HCEC 1CT (cell line): ENCODE measurements at places on chromosomes 6 and 20.

DNA sequence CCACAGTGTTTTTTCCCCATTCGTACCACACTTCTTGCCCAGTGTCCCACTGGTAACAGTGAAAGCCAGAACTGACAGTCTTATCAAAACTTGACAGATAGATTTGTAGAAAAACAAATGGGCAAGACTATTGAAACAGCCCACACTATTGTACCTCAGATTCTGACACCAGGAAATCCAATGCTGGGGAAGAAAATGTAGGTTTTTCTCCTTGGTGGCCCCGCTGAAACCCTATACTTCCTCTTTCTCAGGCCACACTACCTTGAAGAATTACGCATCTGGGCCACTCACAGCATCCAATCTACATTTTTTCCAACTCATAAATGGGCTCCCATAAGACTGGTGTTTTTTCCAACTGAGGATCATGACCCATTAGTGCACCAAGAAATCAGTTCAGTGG is 90.9 kb upstream of the HDDC2 start:
- DNase-seq = no peak

- DNase-seq = no peak
These were observed 71.3 kb upstream of the TINAG start for GRCh38 chr6:54236984-54237383.

DNA sequence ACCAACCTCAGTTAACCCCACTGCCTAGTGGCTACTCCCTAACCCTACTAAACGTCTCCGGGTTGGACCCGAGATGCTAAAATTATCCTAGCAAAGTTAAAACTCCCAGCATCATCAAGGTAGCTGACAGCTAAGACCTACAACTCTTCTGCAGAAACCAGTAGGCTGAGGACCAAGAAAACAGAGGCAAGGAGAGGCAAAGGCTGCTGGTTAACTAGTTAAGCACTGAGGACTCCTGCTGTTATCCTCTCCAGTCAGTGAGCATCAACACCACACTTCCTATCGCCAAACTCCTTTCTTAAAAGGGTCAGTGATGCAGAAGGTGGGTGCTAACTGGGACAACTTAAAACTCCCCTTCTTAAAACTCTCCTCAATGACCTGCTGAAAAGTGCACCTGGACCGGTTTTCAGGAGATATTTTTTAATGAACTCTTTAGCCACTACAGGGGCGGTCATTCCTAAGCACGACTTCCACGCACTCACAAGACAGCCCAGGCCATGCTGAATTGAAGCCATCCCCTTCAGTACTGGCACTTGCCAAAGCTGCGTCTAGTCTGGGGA is 1.7 kb downstream of the TRERF1 start:
- no peak for DNase-seq

DNA sequence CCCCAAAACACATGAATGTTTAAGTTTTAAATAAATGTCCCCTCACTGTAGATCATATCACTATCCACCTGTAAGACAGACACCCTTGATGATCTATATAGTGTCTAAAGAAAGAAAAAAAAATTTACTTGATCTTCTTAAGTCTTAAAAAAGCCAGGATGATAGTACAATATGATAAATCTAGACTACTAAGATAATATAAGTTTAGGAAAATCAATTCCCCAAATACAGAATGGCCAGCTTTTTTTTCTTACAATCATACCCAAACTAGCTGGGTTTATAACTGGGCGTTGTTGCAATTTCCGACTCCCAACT is 14.4 kb downstream of the ZNF217 start:
- peak; percentile 82 for DNase-seq

GRCh38 chr6:11120271-11121005 is 8.9 kb upstream of the ERVFRD-1 start:
- DNase-seq = peak; percentile 56

DNA sequence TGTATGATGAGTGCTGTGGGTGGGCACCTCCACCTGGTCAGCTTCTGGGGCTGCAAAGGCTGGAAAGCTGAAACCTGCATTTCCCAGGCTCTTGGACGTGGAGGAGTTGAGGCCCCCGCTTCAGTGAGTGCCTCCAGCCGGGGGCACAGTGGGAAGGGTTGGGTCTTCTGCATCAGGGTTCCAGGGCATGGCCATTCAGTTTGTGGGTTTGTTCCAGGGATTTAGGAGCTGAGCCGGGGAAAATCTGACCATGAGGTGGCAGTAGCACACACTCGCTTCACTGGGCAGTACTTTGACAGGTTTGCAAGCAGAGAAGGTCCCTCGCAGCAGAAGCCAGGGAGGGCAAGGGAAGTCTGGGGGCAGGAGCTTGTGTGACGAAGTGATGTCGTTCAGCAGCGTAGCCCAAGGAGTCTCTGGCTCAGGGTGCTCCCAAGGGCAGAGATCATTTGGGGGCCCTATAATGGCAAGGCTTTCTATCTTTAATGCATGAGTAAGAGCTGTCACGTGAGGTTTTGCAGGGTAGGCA is 69.5 kb upstream of the SULF2 start:
- DNase-seq = no peak

DNA sequence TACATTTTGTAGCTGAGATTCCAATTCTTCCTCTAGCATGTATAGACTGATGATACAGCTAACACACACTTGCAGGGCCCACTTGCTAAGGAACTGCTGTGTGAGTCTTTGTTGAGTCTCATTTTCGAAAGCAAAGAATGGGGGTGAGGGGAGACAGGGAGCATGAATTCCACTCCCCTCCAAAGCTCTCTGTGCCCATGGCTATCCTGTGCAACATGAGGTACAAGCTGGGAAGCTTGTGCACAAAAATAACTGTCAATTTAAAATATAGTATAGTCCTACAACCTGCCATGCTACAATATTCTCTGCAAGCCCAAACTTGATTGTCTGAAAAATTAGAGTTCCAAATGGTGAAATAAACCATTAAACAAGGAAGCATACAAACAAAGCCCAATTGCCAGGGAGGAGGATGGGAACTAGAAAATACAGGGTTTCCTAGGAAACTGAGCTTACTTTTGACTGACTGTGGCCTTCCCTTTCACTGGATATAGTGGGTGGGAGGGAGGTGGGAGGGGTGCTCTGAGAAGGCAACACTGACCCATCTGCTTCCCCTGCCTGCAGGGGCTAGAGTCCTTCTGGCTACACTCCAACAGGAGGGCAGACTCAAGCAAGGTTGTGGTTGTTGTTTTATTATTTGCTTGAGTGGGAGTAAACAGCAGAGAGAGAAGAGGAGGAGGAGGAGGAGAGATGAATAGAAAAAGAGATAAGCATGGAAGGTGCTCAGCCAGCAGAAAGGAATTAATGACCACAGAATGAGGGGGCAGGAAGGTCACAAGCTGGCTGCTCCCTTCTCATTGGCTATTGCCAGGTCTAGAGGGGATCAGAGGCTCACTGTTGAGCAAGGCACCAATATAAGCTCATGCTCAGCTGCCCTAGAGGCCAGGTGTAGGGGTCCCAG is 84.6 kb downstream of the FYN start:
- DNase-seq = no peak

DNA sequence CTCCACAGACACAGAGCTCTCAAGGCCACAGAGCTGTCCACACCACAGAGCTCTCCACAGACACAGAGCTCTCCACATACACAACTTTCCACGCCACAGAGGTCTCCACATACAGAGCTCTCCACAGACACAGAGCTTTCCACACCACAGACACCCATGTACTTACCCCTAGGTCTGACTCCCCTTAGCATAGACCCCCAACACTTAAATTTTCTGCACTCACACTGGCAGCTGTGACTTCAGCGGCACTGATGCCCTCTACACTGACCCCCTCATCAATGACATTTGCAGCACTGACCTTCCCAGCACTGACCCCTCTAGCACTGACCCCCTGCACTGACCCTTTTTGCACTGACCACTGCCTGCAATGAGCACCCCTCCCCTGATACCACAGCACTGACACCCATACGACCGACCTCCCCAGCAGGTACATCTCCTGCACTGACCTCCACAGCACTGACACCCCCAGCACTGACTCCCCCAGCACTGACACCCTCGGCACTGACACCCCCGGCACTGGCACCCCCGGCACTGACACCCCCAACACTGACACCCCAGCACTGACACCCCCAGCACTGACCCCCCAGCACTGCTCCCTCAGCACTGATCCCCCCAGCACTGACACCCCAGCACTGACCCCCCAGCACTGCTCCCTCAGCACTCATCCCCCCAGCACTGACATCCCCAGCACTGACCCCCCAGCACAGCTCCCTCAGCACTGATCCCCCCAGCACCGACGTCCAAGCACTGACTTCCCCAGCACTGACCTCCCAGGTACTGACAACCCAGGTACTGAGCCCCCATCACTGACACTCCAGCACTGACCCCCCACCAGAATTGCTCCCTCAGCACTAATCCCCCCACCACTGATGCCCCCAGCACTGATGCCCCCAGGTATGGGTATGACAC is 56.5 kb downstream of the ERMARD start:
- DNase-seq = no peak

DNA sequence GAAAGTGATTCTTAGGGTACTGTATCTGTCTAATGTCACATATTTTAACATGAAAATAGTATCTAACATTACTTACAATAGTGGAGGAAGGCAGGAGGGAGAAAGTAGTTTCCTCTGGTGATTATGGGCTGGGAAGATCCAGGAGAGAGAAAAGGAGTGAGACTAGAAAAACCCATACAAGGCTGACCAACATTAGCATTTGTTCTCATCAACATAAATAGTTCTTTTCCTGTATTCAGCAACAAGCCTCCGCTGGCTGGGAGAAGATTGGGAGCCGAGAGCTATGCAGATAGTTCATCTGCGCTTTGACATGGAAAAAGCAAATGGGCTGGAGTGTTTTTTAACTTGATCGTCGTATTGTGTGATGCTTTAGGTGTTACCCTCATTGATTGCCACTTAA is 239.4 kb downstream of the PHACTR1 start:
- no peak for DNase-seq

- no peak for DNase-seq
These were observed 41.6 kb downstream of the PLCG1 start for GRCh38 chr20:41178904-41179432.

- DNase-seq = no peak
These were observed 12.9 kb upstream of the PRND start for GRCh38 chr20:4708856-4709255.

GRCh38 chr6:39778581-39779255 is 13.5 kb upstream of the DAAM2 start:
- no peak for DNase-seq

GRCh38 chr6:161134550-161135298 is 139.1 kb downstream of the AGPAT4 start:
- no peak for DNase-seq

- peak; percentile 33 for DNase-seq
These were observed 97.2 kb downstream of the SPTLC3 start for GRCh38 chr20:13105864-13106457.

GRCh38 chr6:158803733-158804143 is 15.4 kb downstream of the EZR start:
- DNase-seq = peak; percentile 9

DNA sequence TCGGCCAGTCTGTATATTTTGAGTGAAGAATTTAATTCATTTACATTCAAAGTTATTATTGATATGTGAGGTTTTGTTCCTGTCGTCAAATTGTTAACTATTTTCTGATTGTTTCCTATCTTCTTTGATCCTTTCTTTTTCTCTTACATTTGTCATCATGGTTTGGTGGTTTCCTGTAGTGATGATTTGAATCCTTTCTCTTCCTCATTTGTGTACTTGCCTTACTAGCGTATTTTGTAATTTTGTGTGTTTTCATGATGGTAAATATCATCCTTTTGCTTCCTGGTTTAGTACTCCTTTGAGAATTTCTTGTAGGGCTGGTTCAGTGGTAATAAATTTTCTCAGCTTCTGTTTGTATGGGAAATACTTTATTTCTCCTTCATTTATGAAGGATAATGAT is 151.7 kb upstream of the CEP162 start:
- DNase-seq = no peak

- DNase-seq = no peak
These were observed 14.3 kb downstream of the GLO1 start for GRCh38 chr6:38688579-38689087.

GRCh38 chr6:37840940-37841300 is 21.4 kb downstream of the ZFAND3 start:
- no peak for DNase-seq

- DNase-seq = no peak
These were observed 75.3 kb downstream of the UTRN start for GRCh38 chr6:144360401-144360800.

DNA sequence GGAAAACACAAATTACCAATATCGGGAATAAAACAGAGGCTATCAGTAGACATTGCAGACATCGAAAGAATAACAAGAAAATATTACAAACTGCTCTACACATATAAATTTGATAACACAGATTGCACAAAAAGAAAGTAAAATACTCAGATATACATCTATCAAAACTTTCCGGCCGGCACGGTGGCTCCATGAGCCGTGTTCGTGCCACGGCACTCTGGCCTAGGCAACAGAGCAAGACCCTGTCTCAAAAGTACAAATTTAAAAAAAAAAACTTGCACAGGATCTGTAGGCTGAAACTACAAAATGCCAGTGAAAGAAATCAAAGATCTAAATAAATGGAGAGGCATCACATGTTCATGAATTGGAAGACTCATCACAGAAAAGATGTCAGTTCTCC is 49.4 kb downstream of the SNX5 start:
- DNase-seq = no peak

DNA sequence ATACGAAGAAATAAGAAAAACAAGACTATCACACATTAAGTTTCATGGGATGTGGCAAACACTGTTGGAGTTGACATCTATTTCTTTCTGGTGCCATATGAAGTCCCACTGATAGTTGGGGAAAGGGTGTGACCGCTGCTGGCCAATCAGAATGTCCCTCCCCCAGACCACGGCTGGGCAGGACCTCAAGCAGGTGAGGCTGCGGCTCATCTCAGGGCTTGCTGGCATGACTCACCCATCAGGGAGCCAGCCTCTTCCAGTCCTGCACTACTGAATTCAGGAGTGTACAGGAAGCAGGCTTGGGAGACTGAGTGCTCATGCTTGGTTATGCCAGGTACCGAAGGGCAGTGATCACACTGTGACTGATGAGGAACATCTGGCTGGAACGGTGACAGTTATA is 18.9 kb downstream of the PREP start:
- no peak for DNase-seq

DNA sequence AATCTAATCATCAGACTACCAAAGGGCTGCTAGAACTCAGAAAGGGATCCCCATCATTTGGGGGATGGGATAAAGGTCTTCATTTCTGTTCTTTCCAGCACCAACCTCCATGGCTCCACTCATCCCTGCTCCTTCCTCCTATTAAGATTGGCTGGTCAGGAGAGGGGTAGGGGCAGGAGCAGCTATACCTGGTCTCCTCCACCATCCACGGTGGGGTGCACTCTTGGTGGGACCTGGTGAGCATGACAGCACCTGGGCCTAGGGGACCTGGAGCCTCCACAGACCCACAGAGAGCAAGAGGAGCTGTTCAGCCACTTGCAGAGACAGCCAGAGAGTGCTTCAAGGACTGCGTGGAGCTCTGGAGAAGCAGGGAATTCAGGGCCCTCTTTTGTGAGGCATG is 6.1 kb upstream of the ULBP2 start:
- DNase-seq = no peak
